Common myeloid progenitor, CD34-positive (primary cell): ENCODE measurements at places on chromosomes 11 and 22.

DNA sequence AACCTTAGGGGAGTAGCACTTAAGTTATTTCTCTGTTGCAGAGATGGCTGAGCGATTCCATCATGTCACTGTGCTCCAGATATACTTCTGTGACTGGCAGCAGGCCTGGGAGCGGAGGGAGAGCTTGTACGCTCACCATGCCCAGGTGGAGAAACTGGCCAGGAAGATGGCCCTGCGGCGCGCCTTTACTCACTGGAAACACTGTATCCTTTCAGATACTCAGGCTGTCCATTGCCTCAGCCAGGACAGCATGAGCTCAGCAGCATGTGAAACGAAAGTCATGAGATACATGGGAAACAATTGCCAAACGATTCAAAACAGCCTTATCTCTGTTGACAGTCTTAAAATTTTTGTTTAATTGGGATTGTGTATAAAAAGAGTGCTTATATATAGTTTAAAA, 78.9 kb downstream of the SFI1 start:
- H3K4me1 ChIP-seq, result no peaks in the 10 kb centered on the region
- H3K4me3 ChIP-seq, result no peak overlapping the region
- no peak for DNase-seq
- no peaks in the 10 kb centered on the region for H3K27me3 ChIP-seq
- H3K36me3 ChIP-seq, result peaks cover 42% of the 10 kb centered on the region

DNA sequence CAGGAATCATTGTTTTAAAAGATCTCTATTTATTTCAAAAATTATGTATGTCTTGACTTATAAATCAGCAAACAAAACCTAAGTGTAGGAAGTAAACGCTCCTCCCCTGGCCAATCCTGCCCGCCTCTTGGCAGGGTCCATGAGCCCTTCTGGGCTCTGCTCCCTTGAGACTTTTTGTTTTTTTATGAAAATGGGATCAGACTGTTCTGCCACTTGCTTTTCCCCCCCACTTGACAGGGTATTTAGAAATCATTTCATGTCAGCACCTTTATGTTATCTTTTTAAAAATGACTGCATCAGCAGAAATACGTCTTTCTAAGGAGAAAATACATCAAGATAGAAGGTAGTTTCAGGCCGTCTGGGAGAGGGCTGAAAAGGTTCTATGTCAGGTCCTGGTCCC, 35.6 kb downstream of the FBLN1 start:
- DNase-seq, result no peak
- no peaks in the 10 kb centered on the region for H3K27me3 ChIP-seq
- H3K4me3 ChIP-seq, result no peak overlapping the region
- no peaks in the 10 kb centered on the region for H3K36me3 ChIP-seq
- H3K27ac ChIP-seq, result no peak overlapping the region

- no peaks in the 10 kb centered on the region for H3K27me3 ChIP-seq
- H3K4me1 ChIP-seq, result peaks cover 72% of the 10 kb centered on the region
- H3K36me3 ChIP-seq, result peaks cover 11% of the 10 kb centered on the region
- no peak for DNase-seq
- H3K27ac ChIP-seq, result peak overlapping the region; percentile 7
Observed at GRCh38 chr22:50471197-50471847, 3.5 kb downstream of the SBF1 start.

DNA sequence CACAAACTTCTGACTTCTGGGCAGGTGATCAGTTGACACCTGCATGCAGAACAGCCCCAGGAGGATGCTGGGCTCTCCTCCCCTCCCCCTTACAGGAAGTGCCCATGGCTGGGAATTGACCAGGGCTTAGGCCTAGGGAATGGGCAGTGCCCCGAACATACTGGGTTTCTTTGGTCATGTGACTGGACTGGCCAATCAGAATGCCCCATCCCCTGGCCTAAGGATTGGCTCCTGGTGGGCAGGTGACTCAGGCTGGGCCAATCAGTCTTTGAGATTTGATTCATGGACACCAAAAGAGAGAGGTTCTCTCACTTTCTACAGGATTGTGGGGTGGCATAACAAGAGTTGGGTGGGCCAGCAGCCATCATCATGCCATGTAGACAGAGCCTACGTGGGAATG, 37.1 kb downstream of the MCM5 start:
- no peaks in the 10 kb centered on the region for H3K4me1 ChIP-seq
- H3K27me3 ChIP-seq, result no peaks in the 10 kb centered on the region
- no peak for DNase-seq
- H3K27ac ChIP-seq, result no peak overlapping the region
- H3K4me3 ChIP-seq, result no peak overlapping the region
- peaks cover 19% of the 10 kb centered on the region for H3K36me3 ChIP-seq

DNA sequence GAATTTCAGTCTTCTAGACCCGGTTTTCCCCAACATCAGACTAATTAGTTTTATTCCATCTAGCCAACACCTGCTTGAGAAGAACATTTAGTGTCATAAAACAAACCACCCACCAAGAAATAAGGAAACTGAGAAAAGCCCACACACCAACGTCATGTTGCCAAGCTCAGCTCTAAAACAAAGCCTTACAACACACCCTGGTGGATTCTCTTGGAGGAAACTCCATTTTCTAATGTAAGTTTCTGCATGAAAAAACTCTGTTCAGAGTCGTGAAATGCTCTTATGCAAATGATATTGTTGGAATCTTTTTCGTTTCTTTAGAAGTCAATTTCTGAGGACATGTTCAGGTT, 105.0 kb upstream of the RAG2 start:
- peaks cover 8% of the 10 kb centered on the region for H3K4me1 ChIP-seq
- no peaks in the 10 kb centered on the region for H3K27me3 ChIP-seq
- no peak overlapping the region for H3K4me3 ChIP-seq
- H3K27ac ChIP-seq, result no peak overlapping the region

- no peaks in the 10 kb centered on the region for H3K27me3 ChIP-seq
- H3K36me3 ChIP-seq, result no peaks in the 10 kb centered on the region
- no peak overlapping the region for H3K27ac ChIP-seq
- DNase-seq, result no peak
Observed at GRCh38 chr22:27820896-27821866, 19.6 kb upstream of the MN1 start.

DNA sequence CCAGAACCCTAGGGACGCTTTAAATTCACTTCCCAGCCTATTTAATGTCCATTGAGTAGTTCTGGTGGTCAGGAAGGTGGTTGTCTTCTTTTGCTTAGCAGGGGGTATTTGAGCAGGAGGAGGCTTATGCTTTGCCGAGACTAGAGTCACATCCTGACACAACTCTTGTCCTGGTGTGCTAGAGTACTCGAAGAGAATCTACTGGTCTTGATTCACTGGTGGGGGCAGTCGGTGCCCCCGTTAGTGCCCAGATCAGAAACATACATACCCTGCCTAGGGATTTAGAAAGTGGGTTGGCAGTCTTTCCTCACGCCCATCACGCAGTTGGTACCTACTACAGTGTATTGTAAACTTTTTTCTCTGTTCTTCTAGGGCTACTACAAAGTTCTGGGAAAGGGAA, 2.7 kb downstream of the RPL27A start:
- H3K4me3 ChIP-seq, result peak overlapping the region; percentile 54
- peaks cover 54% of the 10 kb centered on the region for H3K4me1 ChIP-seq
- no peaks in the 10 kb centered on the region for H3K27me3 ChIP-seq
- H3K27ac ChIP-seq, result peak overlapping the region; percentile 3
- H3K36me3 ChIP-seq, result peaks cover 21% of the 10 kb centered on the region

DNA sequence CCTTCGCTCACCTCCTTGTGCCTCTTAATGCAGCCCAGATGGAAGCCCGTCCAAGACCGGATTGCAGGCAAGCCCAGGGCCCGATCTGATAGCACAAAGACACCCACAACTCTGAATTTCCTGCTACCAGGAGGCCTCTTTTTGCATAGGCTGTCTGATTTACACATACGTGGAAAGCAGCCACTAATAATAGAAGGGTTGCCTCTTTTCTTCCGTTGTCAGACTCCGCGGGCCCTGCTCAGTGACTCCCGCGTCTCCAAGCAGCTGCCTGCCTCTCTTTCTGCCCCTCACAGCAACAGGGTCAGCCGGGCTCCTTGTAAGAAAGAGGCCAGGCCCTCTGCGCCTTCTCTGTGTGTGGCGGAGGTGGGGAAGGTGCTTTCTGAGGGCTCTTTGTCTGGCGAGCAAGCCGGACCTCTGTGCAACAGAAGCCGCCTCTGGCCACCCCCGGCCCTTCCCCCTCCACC, 26.7 kb downstream of the FLI1 start:
- H3K27me3 ChIP-seq, result no peaks in the 10 kb centered on the region
- H3K27ac ChIP-seq, result peak overlapping the region; percentile 70
- peak overlapping the region; percentile 60 for H3K4me3 ChIP-seq

DNA sequence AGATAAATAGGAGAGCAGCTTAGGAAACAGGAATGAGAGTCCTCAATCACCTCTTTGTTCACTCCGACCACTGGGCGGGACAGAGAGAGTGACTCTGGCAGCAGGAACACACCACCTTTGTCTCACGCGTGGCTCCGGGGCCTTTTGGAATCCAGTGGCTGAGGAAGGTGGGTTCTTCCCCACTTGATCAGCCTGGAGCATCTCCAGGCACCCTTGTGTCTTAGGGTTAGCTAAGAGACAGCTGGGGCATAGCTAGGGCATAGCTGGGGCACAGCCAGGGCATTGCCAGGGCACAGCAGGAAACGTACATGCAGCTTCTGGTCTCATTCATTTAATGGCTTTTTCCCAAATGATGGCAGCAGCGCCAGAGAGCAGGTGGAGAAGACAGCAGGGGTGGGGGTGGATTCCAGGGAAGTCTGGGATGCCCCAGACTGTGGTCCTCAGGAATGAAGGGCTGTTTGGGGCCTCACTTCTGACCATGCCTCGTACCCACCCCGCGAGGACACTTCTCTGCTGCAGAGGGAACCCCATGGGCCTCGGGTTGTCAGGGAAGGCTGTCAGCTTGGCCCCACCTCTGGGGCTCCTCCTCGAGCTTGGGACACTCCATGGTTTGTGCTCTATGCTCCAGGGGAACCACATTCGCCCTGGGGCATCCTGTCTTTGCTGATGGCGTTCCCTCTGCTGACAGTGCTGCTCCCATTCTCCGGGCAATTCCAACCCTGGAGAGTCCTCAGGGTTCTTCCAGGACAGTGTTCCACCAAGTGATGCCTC, 30.4 kb upstream of the SHANK2 start:
- DNase-seq, result no peak
- no peaks in the 10 kb centered on the region for H3K4me1 ChIP-seq
- H3K27me3 ChIP-seq, result no peaks in the 10 kb centered on the region

GRCh38 chr11:85685820-85686459, at the start of gene CCDC89:
CCDC89 (minus strand) TSS chr11:85686195; CDS start chr11:85686130, 65 bp downstream.
- H3K4me3 ChIP-seq, result no peak within 1 kb of the TSS
- DNase-seq, result no peak
- no peaks in the 10 kb centered on the region for H3K27me3 ChIP-seq
- H3K36me3 ChIP-seq, result no peaks in the 10 kb centered on the region
- no peak within 1 kb of the TSS for H3K27ac ChIP-seq

GRCh38 chr11:121965330-121965729, 150.7 kb downstream of the BLID start:
- no peak overlapping the region for H3K27ac ChIP-seq
- H3K27me3 ChIP-seq, result peaks cover 4% of the 10 kb centered on the region
- no peak overlapping the region for H3K4me3 ChIP-seq
- no peaks in the 10 kb centered on the region for H3K4me1 ChIP-seq
- DNase-seq, result no peak

GRCh38 chr11:76086743-76087635, 119.3 kb downstream of the WNT11 start:
- DNase-seq, result no peak
- H3K36me3 ChIP-seq, result no peaks in the 10 kb centered on the region
- no peak overlapping the region for H3K27ac ChIP-seq
- no peaks in the 10 kb centered on the region for H3K27me3 ChIP-seq
- no peak overlapping the region for H3K4me3 ChIP-seq

GRCh38 chr11:75022296-75022695, 33.6 kb downstream of the NEU3 start:
- H3K27me3 ChIP-seq, result no peaks in the 10 kb centered on the region
- DNase-seq, result no peak
- no peak overlapping the region for H3K4me3 ChIP-seq
- H3K4me1 ChIP-seq, result no peaks in the 10 kb centered on the region

DNA sequence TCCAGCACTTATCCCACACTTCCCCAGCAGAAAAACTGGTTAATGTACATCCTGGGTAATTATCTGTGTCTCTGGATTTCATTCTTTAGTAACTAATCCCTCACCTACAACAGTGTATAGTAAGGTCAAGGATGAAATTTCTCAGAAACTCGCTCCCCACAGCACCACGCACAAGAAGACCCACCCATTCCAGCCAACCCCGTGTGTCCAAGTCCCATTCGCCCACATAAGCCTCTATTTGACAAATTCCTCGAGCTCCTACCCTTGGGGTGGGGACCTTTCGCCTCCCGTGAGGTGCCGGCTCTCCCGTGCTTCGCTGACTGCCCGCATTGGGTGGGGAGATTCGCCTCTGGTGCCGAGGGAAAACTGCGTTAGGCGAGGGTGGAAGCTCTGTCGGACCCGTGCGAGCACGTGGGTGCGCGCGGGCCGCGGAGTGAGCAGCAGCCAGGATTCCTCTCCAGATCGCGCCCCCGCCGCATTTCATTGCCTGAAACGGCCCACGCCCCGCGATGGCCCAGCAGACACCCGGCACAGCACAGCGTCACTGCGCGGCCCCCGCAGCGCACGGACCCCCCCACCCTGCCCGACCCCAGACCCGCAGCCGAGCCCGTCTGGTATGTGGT, 866 bp downstream of the EXPH5 start:
- peak overlapping the region; percentile 71 for H3K27ac ChIP-seq
- no peaks in the 10 kb centered on the region for H3K36me3 ChIP-seq
- no peaks in the 10 kb centered on the region for H3K27me3 ChIP-seq
- peak overlapping the region; percentile 66 for H3K4me3 ChIP-seq
- peak; percentile 23 for DNase-seq
